Activated naive CD4-positive, alpha-beta T cell treated with anti-CD3 and anti-CD28 coated beads, Interleukin-2, amount 10 ng/mL, durations not matched to agents 7 days and 5 days (primary cell): ENCODE measurements at places on chromosomes 6 and 20.

GRCh38 chr6:162907876-162908481 lies 180.2 kb downstream of the PACRG start:
- no peaks in the 10 kb centered on the region for H3K27me3 ChIP-seq
- no peaks in the 10 kb centered on the region for H3K36me3 ChIP-seq
- H3K27ac ChIP-seq = no peak overlapping the region
- no peak overlapping the region for H3K4me3 ChIP-seq
- DNase-seq = no peak

DNA sequence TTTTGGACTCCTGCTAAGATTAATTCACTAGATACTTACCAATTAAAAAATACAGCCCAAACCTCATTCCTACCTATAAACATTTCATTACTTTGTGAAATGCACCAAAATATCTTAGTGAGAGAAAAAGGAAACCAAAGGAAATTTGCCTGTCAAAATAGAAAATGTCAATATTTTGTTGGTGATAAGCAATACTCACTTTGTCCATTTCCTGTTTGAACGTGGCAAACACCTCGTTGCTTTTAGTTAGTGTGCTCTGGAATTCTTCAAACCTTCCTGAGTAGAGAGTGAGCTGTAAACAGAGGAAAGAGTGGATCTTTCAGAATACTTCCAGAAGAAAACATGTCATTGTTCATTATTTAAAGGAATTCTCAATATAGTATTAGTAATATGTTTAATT lies 44.2 kb downstream of the TXLNB start:
- H3K36me3 ChIP-seq = peaks cover 7% of the 10 kb centered on the region
- DNase-seq = no peak
- H3K4me3 ChIP-seq = no peak overlapping the region
- H3K4me1 ChIP-seq = peaks cover 56% of the 10 kb centered on the region

GRCh38 chr20:35030136-35030535 lies 62.5 kb downstream of the TRPC4AP start:
- peaks cover 57% of the 10 kb centered on the region for H3K36me3 ChIP-seq
- no peak for DNase-seq
- no peak overlapping the region for H3K27ac ChIP-seq
- peaks cover 3% of the 10 kb centered on the region for H3K4me1 ChIP-seq

GRCh38 chr20:59154317-59155013 lies 9.2 kb upstream of the ZNF831 start:
- peaks cover 5% of the 10 kb centered on the region for H3K36me3 ChIP-seq
- peaks cover 71% of the 10 kb centered on the region for H3K4me1 ChIP-seq
- peaks cover 12% of the 10 kb centered on the region for H3K27me3 ChIP-seq
- DNase-seq = no peak
- no peak overlapping the region for H3K4me3 ChIP-seq

DNA sequence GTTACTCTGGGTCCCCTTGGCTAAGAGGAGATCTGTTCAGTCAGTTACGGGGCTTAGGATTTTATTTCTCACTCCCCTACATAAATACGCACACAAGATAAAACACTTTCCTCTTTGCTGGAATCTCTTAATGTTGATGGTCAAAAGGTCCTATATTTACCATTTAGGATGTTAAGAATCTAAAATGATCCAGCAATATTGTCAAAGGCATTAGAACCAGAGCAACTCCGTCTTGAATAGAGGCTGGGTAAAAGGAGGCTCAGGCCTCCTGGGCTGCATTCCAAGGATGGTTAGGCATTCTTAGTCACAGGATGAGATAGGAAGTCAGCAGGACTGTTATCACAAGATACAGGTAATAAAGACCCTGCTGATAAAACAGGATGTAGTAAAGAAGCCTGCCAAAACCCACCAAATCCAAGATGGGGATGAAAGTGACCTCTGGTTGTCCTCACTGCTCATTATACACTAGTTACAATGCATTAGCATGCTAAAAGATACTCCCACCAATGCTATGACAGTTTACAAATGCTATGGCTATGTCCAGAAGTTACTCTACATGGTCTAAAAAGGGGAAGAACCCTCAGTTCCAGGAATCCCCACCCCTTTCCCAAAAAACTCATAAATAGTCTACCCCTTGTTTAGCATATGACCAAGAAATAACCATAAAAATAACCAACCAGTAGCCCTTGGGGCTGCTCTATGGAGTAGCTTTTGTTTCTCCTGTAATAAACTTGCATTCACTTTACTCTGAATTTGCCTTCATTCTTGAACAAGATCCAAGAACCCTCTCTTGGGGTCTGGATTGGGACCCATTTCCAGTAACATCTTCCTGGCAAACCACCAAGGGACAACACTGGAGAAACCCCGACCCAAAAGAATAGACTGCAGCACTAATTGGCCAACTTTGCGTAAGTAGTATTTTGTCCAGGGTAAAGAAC lies 107.5 kb downstream of the DTNBP1 start:
- DNase-seq = no peak
- no peaks in the 10 kb centered on the region for H3K36me3 ChIP-seq
- no peak overlapping the region for H3K4me3 ChIP-seq
- no peaks in the 10 kb centered on the region for H3K4me1 ChIP-seq

DNA sequence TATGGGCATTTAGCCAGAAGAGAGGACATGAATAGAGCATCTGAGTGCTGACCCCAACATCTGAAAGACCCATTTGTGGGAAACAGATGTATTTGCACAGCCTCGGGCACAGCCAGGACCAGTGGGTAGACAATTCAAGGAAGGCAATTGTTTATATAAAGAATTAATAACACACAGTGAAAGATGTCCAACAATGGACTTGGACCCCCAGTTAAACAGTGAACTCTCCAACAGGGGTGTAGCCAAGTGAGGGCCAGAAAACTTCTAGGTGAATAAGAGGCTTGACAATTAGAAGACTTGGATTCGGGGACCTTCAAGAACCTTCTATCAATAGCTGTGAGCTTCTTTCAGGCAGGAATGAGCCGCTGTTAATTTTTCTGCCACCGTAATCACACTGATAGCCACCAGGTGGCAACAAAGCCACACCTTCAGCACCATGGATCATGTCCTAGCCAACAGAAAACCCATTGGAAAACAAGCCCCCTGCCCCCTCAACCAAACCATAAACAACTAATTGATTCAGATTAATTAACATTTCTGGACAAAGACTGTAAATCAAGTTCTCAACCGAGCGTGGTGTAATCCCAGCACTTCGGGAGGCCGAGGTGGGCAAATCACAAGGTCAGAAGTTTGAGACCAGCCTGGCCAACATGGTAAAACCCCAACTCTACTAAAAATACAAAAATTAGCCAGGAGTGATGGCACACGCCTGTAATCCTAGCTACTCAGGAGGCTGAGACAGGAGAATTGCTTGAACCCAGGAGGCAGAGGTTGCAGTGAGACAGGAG lies 8.8 kb upstream of the SRSF6 start:
- H3K27ac ChIP-seq = no peak overlapping the region
- no peak overlapping the region for H3K4me3 ChIP-seq
- peak; percentile 62 for DNase-seq

DNA sequence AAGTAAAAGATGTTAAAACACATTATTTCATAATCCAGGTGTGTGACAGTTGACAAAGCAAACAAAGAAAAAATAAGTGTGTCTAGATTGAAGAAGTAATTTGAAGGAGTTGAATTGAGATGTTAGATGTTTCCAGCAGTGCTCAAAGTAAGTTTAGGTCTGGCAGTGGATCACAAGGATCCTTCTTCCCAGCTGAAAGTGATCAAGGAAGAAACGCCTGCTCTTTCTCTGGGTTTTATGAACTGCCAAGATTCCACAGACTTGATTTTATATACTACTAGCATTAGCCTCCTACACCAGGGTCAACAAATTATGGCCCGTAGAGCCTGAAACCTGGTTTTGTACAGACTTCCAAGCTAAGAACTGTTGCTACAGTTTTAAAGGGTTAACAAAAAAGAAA lies 30.3 kb downstream of the STX7 start:
- no peak overlapping the region for H3K27ac ChIP-seq
- no peak overlapping the region for H3K4me3 ChIP-seq
- DNase-seq = no peak
- H3K4me1 ChIP-seq = peaks cover 2% of the 10 kb centered on the region
- no peaks in the 10 kb centered on the region for H3K36me3 ChIP-seq

GRCh38 chr20:63957004-63957689 lies 931 bp upstream of the UCKL1 start:
- peaks cover 46% of the 10 kb centered on the region for H3K4me1 ChIP-seq
- H3K27ac ChIP-seq = peak overlapping the region; percentile 89
- DNase-seq = peak; percentile 81

GRCh38 chr20:53739799-53740785 lies 146.5 kb upstream of the ZNF217 start:
- DNase-seq = no peak
- peak overlapping the region; percentile 90 for H3K27ac ChIP-seq
- H3K4me3 ChIP-seq = peak overlapping the region; percentile 72
- no peaks in the 10 kb centered on the region for H3K27me3 ChIP-seq
- H3K36me3 ChIP-seq = peaks cover 3% of the 10 kb centered on the region
- H3K4me1 ChIP-seq = peaks cover 64% of the 10 kb centered on the region

DNA sequence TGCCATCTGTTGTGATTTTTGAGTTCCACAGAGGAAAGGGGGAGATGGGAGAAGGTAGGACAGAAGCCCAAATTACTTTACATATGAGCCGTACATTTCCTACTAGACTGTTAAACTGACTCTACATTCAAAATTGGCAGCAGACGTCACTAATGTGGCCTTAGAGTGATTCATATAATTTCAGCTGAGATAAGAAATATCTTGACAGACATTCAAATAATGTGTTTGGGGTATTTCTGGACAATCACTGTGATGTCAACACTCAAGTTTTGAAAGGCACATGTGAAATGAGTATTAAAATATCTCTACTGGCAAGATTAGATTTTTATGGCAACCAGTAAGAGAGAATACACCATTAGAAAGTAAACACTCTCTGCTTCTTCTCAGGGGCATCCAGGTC lies 104.0 kb downstream of the MTFR2 start:
- peaks cover 4% of the 10 kb centered on the region for H3K27me3 ChIP-seq
- no peak overlapping the region for H3K27ac ChIP-seq
- H3K4me1 ChIP-seq = no peaks in the 10 kb centered on the region
- DNase-seq = no peak

DNA sequence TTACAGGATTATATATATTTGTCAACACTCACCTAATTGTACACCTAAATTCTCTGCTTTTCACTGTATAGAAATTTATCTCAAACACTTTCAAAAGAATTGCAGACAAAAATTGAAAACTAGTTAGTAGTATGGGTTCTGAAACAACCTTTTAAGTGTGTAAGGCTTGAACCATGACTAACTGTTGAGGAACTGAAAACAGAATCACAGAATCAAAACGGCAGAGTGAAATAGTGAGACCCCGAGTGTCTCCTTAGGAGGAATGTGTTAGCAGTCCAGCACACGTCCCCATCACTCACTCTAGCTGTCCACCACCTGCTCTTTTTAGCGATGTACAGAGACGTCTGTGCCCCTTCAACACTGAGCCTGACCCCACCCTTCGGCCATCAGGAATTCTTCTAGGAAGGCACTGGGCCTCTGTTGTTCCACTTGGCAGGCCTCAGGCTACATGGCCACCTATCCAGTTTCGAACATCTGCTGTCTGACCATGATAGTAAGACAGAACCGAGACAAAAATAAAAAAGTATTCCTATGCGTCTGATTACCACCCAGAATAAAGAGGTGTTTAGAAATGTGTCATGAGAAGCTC lies 227.4 kb downstream of the C6orf118 start:
- H3K4me3 ChIP-seq = no peak overlapping the region
- no peaks in the 10 kb centered on the region for H3K27me3 ChIP-seq
- DNase-seq = no peak
- no peaks in the 10 kb centered on the region for H3K4me1 ChIP-seq

GRCh38 chr20:16861708-16862107 lies 113.5 kb downstream of the OTOR start:
- H3K4me3 ChIP-seq = no peak overlapping the region
- no peak for DNase-seq
- no peaks in the 10 kb centered on the region for H3K27me3 ChIP-seq
- no peak overlapping the region for H3K27ac ChIP-seq
- H3K4me1 ChIP-seq = no peaks in the 10 kb centered on the region
- no peaks in the 10 kb centered on the region for H3K36me3 ChIP-seq
